ENCODE measurements at places on chromosomes 16 and 17.

- no peak for DNase-seq
These were observed 985 bp upstream of the SLFN12 start for GRCh38 chr17:35433075-35433894.

- no peak for DNase-seq
These were observed 98.9 kb downstream of the ZNF423 start for GRCh38 chr16:49756775-49757558.

DNA sequence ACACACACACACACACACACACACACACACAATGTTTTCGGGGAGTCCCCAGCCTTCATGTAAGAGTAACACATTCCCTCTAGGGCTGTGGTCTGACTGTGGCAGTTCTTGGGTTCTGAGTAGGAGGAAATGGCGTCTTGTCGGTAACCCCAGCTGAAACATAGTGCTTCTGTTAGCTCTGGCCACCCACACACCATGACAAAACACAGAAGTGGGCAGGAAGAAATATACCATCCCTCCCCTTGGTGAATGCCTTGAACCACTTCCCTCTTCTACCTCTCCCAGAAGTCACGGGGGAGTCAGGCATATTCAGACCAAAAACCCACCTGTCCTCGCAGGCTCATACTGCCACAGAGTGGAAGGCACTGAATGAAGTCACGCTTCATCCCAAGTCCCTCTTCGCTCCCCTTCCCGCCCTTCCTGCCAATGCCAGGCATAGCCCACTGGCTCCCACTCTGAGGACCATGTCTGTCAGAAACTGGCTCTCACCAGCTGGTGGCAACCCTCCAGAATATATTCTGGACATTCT is 11.5 kb downstream of the SLC35B1 start:
- no peak for DNase-seq

DNA sequence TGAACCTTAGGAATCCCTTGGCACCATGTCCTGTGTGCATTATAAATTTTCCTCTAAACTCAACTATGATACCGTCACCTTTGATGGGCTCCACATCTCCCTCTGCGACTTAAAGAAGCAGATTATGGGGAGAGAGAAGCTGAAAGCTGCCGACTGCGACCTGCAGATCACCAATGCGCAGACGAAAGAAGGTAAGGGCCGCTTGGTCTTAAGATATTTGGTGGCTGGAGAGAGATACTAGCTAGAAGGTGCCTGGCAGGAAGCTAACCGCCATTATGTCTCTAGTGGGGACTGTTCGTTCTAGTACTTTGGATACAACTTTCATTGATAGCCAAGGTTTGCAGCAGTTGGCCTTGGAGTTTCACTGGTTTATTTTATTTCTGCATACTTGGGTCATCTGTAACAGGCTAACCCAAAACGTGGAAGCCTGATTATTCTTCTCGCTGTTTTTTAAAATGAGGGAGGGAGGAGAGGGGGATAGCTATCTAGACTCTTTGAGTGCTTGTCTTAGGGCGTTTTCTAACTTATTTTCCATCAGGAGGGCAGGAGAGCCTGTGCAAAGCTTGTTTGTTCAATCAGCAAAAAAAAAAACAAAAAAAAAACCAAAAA is 1.3 kb downstream of the RBBP6 start:
- no peak for DNase-seq

DNA sequence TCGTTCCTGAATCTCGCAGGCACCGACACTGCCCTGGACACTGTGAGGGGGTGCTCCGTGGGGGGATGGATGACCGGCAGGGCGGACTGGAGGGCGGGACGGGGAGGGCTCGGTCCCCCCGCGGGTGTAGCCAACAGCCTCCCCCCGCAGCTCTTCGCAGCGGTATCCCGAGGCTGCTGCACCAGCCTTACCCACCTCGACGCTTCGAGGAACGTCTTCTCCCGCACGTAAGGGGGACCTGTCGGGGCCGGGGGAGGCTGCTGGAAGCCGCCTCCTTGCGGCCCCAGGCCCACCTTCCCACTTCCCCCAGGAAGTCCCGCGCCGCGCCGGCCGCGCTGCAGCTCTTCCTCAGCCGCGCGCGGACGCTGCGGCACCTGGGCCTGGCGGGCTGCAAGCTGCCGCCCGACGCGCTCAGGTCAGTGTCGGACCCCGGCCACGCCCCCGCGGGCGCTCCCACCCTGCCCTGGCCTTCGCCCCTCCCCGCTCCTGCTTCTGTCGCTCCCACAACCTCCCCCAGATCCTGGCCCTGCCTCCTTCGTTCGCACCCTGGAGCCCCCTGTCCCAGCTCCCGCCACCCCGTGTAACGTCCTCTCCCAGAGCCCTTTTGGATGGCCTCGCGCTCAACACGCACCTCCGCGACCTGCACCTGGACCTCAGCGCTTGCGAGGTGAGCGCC is 3.3 kb downstream of the CARMIL2 start:
- DNase-seq, result no peak

DNA sequence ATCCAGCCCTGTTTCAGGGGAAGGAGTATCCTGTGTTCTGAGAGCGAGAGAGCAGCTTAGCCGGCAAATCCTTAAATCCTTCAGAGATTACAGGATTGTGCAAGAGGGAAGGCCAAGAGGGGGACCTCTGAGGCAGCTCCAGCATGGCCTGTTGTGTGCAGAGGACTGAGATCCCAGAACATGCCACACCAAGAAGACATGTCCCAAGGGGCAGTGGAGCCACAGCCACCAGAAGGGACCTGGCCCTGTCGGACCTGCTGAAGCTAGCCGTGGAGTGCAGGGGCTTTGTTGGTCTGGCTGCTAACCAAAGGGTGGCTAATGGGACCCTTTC is 1.6 kb upstream of the MRC2 start:
- no peak for DNase-seq

DNA sequence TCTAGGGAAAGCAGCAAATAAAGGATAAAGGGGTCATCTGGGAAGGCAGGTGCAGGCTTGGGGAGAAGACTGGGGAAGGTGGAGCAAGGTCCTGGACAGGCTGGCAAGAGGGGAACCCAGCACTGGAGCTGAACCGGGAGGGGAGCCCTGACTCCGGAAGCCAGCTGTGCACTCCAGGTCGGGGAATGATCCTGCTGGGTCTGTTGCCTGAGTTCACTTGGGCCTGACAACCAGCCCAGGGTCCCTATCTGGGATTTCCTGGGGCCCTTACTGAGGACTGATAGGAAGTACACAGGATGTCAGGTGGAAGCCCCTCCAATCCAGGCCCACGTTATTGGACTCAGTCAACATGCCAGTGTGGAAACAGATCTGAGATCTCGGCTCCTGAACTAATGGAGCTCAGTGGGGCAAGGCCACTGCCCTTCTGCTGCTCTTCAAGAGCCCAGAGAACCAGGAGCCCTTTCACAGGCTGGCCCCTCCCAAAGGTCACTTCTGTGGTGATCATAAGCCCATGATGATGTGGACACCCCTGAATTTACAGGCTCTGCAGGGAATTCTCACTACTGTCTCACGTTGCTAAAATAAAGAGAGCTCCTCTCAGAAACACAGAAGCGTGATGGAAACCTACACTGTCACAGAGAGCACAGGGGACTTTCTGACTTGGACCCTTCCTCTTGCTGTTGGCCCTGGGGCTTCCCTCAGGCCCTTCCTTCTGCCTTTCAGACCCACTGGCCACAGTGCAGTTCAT is 19.9 kb upstream of the PITPNM3 start:
- no peak for DNase-seq

- DNase-seq, result no peak
These were observed 22.9 kb downstream of the MMD start for GRCh38 chr17:55398689-55399088.

Data from anterior cingulate cortex (tissue), 58 donors.